ENCODE measurements at places on chromosomes 2 and 18. TPM values are rescaled to one million over a fixed set of nuclear protein-coding genes. Genes with fewer than 3 reads are reported as not detected.

DNA sequence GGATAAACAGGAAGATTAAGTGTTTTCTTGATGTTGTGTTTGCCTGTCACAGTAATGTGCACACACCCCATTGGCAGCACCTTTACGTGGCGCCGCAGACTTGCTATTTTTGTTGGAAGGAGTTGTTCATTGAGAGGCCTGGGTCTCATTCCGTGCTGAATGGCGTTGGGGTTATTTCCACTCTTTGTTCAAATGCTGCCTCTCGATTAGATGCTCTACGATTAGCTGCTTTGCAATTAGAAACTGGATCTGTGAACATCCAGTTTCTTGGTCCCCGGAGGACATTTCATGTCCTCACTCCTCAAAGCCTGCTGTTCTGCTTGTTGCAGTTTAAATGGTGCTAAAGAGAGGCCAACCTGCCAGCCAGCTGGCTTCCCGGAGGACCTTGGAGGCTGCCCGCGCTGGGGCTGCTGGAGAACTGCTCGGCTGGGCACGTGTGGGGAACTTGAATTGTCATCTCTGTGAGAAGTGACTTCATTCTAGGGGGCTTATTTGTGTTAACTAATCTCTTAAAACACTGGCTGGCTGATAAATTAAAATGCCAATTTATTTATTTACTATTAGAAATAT lies 117.4 kb upstream of the NABP1 start:
- no peak for DNase-seq

- no peak for DNase-seq
Measured at GRCh38 chr18:45602926-45603325, 12.3 kb upstream of the SLC14A2 start.

DNA sequence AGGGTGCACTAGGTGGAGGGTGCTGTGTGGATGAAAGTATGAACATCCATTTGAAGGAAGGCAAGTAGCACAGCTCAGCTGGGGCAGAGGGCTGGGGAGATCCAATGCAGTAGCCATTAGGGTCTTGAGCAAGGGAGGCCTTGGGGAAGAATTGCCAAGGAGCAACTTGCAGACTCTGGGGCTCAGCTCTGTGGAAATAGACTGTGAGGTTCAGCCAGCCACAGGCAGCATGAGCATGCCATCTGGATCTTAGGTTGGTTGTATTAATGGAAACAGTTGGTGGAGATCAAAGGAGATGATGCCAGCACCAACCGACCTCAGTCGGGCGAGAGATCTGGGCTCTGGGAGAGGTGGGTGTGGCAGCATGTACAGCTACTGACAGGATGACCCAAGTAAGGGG lies 5.6 kb downstream of the ZAP70 start:
- DNase-seq: peak; percentile 0

GRCh38 chr2:195443926-195444325 lies 213.1 kb upstream of the SLC39A10 start:
- DNase-seq: no peak

DNA sequence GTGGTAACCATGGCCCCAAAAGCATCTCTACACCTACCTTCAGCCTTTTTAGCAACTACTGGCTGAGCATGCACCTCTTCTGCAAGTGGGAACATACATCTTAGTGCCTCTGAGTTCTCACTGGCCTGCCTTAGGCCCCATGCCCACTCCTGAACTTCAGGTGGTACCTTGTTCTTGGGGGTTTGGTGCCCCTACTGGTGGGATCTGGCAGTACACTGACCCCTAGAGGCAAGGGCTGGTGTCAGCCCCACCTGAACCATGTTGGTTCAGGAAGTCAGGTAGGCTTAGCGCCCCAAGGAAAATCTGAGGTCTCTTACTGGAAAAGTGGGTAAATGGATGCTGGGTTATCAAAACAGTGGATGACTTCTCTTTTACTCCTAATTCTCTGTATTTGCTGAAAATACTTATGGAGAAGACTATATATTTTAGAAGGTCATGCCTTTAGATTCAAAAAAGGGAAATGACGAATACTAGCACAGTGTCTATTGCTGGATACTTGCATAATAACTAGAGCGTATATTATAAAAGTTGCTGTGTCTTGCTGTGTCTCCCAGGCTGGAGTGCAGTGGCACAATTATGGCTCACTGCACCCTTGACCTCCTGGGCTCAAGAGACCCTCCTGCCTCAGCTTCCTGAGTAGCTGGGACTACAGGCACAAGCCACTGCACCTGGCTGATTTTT lies 84.6 kb downstream of the RAB31 start:
- DNase-seq: no peak

DNA sequence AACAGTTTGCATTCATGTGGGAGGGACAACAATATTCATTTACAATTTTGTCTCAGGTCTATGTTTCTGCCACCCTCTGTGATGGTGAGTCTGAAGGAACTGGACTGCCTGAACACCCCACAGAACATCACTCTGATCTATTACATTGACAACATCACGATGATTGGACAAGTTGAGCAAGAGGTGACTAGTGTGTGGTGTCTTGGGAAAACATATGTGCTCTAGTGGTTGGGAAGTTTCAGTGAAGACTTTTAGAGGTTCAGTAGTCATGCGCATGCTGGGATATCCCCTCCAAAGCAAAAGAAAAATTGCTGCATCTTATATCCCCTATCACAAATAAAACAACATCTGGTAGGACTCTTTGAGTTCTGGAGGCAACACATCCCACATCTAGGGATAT lies 18.6 kb upstream of the CTLA4 start:
- DNase-seq: no peak

GRCh38 chr2:18378020-18378653 lies 182.3 kb downstream of the RDH14 start:
- DNase-seq: no peak

DNA sequence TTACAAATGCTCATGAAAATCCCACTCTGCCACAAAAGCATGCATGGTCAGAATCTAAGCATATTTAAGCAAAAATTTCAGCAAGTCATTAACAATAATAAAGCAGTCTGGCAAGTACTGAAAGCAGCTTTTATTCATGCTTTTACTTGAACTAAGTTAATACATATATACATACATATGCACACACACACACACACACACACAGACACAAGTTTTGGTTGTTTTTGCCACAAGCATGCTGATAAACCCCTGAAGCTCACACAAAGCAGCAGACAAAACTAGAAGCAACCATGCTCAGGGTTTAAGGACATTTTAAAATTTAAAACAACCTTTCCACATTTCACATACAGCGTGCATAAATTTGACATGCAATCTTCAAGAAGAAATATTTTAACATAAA lies 819.1 kb upstream of the FSHR start:
- no peak for DNase-seq

DNA sequence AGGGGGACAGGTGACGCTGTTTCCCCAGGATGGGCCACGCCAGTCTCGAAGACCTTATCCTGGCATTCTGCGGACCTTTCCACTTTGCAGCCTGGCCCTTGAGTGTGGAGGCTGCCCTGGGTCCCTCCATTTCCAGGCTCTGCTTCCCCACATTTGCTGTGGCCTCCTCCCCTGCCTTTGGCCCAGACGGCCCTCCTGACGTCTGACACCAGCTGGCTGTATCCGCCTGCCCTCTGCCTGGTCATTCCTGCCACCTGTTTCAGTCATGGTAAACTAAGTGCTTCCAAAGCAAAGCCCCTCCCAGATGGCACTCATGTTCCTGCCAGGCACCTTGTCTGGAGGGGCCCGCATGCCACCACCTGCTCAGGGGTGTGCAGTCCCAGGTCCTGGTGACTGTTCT lies 95.1 kb downstream of the ASB1 start:
- DNase-seq: no peak

GRCh38 chr18:33578518-33579348 lies 714 bp downstream of the ASXL3 start:
- peak; percentile 35 for DNase-seq

GRCh38 chr2:189609853-189610252 lies 29.3 kb upstream of the SLC40A1 start:
- DNase-seq: no peak

GRCh38 chr2:10513201-10513600 lies 65.1 kb upstream of the ODC1 start:
- no peak for DNase-seq

DNA sequence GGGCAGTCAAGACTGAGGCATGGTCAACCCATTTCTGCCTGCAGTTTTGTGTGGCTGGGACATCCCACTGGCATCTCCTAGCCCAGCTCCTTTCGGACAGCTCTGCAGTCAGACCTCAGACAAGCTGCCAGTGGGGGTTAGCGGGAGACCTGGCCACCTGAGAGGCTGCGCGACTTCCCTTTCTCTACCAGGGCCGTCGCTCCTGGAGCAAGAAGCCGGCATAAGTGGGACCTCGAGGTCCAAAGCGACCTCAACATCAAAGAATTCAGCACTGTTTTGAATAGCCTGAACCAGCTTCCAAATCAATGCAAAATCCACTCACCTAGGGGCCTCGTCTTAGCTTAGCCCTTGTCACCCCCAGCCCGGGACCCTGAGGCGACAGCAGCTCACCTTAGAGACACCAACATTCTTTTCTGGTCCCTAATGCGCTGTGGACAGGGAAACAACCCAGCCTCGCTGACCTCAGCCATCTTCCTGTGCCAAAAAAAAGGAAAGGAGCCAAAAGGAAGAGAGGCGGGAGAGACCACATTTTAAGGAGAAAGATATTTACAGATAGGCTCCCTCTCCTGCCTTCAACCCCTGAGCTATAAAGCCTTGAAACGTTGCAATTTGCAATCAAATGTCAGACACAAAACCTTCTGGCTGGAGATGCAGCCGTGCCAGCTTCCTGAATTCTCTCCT lies 81.2 kb downstream of the GFPT1 start:
- DNase-seq: no peak

- DNase-seq: no peak
Measured at GRCh38 chr2:38260469-38260868, 116.6 kb downstream of the ATL2 start.

- no peak for DNase-seq
Measured at GRCh38 chr2:8178911-8179310, 502.9 kb upstream of the ID2 start.

GRCh38 chr18:26547646-26548414 lies 523 bp downstream of the KCTD1 start:
- peak; percentile 83 for DNase-seq

DNA sequence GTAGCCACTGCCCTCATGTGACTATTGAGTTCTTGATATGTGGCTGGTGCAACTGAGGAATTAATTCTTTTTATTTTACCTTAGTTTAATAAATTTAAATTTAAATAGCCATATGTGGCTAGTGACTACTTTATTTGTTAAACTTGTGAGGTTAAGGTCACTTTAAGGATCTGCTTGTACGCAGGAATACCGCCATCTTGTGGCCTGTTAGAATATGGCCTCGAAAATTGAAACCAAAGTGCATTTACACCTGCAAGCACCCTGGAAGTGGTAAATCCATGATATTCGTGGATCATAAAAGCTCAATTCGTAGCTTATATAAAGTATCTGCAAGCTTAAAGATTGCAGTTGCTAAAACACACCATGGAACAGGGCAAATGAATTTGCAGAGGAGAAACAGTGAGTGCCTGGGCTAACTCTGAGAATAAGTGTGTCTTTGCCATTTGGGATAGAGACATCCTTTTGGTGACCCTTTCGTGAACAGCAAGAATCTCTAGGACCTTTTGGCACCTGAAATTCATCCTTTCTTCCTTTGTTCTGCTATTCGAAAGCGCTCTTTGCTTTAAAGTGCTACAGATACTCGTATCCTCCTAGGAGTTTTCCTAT lies 59.9 kb upstream of the REG3A start:
- DNase-seq: no peak

Gene UGT1A5
- not detected for total RNA-seq

Gene KCNE4
- 4.5 TPM for total RNA-seq

Gene HDHD2
- 37.6 TPM for total RNA-seq

Gene SERPINB4
- not detected for total RNA-seq

Gene DOK6
- total RNA-seq: 9.0 TPM

Gene APCDD1
- total RNA-seq: 55.1 TPM

Gene ITGA4
- total RNA-seq: 2.6 TPM

Gene DSG2
- 51.0 TPM for total RNA-seq
